Stimulated activated CD8-positive, alpha-beta memory T cell treated with anti-CD3 and anti-CD28 coated beads, Interleukin-7, amount 100 ng/mL, for 1 hour (primary cell): ENCODE measurements at places on chromosomes 7 and 10.

GRCh38 chr7:17030559-17030958 is 148.8 kb upstream of the AGR3 start:
- no peak for DNase-seq

GRCh38 chr10:1539216-1539615 is 198.1 kb downstream of the ADARB2 start:
- DNase-seq = no peak

DNA sequence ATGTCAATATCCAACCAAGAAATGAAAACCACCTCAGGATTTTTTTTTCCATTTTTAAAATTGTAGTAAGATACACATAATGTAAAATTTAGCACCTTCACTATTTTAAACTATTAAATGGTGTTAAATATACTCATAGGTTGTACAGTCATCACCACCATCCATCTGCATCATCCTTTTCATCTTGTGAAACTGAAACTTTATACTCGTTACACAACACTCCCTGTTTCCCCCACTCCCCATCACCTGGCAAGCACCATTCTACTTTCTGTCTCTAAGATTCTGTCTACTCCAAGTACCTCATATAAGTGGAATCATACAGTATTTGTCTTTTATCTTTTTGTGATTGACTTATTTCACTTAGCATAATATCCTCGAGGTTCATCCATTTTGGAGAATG is 335.2 kb upstream of the NPSR1 start:
- no peak for DNase-seq

DNA sequence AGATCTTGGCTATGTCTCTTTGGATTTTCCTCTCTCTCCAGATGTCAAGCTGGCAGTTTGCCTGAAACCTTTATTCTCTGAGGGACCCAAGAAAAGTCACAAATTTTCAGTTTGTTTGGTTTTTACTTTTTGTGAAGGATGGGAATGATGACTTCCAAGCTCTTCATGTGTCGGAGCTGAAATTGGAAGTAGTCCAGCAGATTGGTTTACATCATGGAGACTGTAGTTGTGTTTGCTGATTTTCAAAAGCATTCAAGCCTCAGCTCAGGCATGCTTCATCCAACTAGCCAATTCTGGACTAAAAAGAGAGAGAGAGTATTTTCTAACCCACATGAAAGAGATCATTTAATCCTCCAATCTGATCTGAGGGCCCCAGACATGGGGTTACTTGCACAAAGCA is 326.2 kb upstream of the AUTS2 start:
- no peak for DNase-seq

DNA sequence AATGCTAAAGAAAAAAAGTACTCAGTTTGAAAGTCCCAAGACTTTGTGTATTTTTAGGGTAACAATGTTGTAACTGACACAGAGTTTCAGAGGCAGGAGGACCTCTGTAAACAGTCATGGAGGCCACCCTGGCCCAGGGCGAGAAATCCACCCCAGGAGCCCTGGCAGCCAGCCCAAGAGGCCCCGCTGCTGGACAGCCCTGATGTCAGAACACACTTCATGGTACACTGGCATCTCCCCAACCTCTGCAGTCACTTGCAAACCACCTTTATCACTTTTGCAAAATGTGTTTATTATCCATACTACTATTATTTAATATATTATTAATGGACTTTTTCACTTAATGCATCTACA is 30.2 kb downstream of the C10orf143 start:
- no peak for DNase-seq

DNA sequence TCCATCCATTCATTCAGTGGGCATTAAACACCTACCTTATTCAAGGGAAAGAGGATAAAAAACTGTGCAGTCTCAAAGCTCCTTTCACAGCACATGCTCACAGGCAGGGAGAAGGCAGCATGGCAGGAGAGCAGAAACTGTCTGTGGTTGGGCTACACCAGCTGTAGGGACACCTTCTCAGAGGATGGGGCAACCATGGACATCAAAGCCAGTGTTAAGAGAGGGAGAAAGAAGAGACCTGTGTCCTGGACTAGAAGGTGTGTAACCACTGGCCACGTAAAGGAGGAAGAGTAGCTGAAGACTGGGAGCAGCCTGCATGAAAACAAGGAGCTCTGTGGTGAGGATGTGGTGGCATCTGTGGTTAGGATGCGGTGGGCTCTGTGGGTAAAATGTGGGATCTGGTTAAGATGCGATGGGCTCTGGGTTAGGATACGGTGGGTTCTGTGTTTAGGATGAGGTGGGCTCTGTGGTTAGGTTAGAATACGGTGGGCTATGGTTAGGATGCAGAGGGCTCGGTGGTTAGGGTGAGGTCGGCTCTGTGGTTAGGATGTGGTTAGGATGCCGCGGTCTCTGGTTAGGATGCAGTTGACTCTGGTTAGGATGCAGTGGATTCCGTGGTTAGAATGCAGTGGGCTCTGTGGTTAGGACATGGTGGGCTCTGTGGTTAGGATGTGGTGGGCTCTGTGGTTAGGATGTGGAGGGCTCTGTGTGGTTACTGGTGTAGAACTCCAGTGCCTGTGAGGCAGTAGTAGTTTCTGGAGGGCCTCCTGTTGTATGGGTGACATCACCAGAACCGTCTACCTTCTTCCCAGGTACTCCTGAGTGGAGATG is 197.6 kb downstream of the WDR37 start:
- no peak for DNase-seq

DNA sequence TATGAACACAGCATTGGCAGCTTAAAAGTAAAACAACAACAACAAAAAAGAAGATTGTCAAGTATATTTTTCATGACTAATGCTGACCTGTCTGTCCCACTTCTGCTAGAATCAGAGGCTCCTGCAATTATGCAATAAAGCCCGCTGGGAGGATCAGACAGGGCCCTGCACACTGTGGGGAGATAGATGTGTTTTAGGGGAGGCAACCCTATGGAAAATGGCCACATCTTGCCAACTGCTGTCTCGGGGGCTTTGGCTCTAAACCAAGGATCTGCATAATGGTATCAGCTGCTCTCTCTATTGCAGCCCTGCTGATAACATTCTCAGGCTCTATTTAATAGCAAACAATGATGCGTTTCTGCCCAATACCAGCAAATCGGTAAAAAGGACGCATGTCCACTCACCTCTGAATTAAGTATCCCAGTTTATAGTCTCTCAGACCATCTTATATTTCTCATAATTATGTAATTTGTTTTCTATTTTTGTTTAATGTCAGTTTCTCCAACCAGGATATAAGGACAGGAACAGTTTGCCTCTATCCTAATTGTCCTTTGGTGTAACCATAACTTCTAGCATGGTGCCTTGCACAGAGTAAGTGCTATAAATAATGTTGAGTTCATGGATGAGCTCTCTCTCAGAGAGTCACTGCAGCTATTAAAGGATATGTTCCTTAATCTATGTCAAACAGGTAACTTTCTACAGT is 15.3 kb upstream of the PRKAR2B start:
- no peak for DNase-seq

GRCh38 chr7:120436487-120437060 is 163.6 kb downstream of the KCND2 start:
- DNase-seq = no peak

- DNase-seq = no peak
Observed at GRCh38 chr10:59997827-59998525, 91.6 kb upstream of the CCDC6 start.

- DNase-seq = no peak
Observed at GRCh38 chr7:142777318-142777717, 6.5 kb downstream of the PRSS2 start.

DNA sequence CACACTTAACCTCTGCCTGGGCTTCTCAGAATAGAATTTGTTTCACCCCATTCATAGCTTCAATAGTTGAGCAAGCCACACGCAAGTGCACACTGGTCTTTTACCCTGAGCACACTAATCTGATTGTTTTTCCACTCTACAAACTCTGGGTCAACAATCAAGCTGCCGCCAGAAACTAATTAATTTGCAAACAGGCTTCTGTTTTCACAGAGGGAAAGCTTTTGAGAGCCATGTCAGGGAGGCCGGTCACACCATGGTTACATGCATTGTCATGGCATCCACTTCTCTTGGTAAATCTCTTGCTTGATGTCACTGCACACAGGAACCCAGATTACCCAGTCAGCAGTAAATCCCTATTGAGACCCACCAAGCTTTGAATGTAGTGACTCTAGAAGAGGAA is 154.2 kb downstream of the SEMA3A start:
- DNase-seq = no peak

- DNase-seq = no peak
Observed at GRCh38 chr10:70508912-70509756, 30.6 kb downstream of the PALD1 start.

DNA sequence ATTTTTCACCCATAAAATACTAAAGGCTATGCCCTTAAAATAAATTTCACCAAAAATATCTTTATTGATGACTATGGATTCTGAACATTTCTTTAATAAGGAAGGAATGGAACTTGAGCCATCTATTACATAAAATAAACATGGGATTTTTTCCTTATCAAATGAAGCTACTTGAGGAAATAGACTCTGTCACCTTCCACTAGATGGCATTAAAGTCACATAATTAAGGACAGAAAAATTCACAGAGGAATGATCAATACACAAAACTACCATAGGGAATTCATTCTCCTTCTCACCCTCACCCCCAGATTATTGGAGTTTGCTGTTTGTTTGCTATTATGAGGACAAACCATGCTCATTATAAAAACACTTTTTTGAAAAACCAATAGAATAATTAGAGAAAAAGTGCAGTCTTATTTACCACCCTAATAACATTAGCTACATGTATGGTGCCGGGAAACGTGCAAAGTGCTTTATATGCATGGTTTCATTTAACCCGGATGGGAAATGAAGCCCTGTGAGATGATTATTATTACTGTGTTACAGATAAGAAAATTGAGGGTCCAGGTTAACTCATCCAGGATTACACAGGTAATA is 21.1 kb upstream of the FOXI2 start:
- DNase-seq = no peak

DNA sequence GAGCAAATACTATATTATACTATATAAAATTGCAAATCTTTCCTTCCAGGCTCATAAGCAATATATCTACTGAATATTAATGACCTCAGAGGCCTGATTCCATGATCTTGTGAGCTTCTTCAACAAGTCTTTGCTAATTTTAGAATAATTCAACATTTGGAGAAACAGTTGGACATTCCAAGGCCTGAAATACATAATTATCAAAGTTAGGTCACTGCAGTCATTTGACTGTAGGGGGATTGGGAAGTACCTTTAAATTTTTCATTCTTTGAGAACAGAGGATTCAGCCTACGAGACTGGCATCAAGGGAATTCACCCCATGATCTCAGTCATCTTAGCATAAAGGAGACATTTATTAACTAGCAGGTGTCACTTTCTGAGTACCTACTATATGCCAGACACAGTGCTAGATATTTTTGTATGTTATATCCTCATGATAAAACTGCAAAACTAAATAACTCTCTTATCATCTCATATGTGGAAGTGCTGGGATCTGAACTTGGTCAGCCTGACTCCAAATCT is 85.4 kb downstream of the DOCK4 start:
- no peak for DNase-seq

DNA sequence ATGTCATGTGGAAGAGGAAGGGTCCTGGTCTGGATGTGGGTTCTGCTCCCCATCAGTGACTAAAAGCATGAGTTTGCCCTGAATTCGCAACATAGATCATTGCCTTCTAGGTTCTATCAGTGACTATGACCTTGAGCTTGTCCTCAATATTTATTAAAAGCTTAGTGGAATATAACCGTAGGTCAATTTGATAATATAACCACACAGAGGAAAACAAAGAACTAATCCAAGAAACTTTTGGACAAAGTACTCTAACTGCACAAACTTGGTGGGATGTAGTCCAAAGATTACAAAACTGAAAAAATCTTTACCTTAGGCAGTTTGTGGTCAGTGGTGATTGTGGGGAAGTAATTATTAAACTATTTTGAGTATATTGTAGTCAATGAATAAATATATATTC is 152.9 kb downstream of the CYP26A1 start:
- no peak for DNase-seq

- DNase-seq = no peak
Observed at GRCh38 chr7:138167222-138167621, 91.0 kb downstream of the AKR1D1 start.

DNA sequence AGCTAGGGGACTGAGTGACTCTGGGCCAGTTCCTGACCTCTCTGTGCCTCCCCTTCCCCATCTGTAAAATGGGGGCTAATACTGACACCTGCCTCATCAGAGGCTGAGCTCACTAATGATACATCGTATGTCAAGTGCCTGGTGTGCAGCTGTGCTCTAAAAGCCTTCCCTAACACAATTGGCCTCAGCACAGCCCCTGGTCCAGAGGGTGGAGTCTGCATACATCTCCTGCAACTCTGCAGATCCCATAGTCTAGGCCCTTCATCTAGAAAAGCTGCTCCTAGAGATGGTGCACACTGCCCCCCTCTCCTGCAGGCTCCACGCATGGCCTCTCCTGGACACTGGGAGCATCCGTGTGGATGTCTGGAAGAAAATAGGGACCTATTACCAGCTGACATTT is 255.0 kb downstream of the RPS24 start:
- DNase-seq = no peak
